HTR-8/SVneo (cell line): ENCODE measurements at places on chromosomes 5 and 9.

- no peak for DNase-seq
Measured at GRCh38 chr9:99069546-99069945, 35.4 kb upstream of the TGFBR1 start.

DNA sequence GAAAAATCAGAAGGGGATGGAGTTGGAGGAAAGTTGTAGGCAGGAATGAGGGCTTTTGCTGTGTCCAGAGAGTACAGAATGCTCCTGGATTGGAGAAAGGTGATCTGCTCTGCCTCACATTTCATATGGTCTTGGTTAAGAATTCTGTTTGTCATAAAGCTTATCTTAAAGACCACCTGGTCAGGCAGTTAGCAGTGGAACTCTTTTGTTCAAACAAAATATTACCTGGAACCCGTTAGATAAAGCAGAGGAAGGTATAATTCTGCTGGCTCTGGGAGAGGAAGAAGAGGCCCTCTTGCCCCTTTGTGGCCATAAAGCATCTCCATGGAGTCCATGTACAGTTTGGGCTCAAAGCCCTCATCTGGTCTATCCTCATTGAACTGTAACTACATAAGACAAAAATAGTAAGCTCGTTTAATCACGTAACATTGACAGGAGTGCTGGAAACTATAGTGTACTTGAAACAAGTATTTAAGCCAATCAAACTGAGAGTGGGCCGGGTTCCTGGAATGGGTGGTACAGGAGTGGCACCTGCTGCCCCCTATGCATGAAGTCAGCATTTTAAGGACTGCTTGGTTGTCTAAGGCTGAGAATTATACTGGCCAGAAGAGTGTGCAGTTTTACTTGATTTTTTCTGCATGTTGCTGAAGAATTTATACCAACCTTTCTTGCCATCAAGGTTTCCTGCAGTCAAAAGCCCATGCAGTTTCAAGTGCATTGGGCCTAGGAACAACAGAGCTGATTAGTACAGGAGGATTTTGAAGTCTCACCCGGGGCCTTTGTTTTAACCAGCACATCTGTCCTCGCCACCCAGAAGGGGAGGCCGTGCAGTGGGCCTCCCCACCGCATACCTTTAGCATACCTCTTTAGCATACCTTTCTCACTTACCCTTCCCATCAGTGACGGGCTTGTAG is 39.9 kb downstream of the STXBP1 start:
- no peak for DNase-seq

DNA sequence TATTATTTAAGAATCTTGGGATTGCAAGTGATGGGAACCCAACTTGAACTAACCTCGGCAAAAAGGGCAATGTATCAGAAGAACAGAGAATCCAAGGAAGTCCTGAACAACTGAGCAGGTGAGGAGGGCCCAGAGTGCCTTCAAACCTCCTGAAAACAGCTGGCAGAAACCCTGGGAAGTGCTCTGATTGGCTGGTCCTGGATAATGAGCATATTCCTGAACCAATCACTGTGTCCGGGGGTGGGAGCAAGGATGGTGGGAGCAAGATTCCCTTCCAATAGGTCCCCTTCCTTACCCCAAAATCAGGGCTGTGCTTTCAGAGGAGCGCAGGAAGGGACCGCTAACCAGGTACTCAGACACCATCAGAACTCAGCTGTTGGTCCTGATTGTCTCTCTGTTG is 31.9 kb upstream of the TBC1D2 start:
- DNase-seq: peak; percentile 13

DNA sequence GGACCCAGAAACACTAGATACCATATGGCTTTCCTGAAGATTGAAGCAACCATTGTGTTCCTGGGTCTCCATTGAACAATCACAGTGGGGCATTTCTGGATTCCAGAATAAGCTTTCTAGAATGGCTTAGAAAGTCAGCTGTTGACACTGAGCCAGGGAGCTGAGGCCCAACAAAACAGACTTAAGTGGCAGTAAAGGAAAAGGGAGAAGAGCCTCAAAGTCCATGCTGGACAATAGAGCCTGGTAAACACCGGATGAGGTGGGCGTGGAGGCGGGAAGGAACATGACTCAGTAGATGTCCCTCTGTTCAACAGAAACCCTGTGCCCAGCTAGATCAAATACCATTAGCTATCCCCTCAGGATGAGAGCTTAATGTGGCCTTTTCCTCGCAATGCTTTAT is 14.8 kb downstream of the SPARC start:
- no peak for DNase-seq

DNA sequence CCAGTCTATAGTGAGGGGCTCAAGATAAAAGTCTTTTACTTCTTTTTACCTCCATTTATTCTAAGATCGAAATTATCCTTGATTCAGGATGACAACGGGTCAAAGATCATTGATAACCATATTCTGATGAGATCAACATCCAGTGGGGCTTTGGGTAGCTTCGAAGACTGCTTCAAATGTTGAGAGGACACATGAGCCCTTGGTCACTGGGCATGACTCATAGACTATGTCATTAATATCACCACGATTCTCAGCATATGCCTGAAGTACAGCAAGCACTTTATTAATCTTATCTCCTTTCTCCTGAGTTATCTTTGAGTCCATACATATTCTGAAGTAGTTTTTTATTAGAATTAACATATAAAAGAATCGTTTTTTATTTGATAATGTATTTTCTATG is 117.1 kb upstream of the DAB2 start:
- peak; percentile 18 for DNase-seq

DNA sequence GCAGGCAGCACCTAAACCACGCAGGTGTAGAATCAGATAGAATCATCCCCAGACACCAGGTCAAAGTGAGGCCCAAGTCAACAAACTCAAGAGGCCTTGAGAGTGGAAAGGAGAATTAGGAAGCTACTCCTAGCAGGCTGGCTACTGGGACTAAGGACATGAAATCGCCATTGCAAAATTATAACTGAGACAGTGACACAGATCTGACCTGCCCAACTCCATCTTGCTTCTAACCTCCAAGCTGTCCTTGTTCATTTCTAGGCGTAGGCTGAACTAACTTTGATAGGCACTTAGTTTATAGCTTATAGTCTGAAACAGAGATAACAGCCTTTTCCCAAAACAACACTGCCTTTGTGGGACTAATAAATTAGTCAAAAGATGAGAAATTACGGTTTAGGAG is 52.8 kb downstream of the ACTL7B start:
- DNase-seq: no peak

DNA sequence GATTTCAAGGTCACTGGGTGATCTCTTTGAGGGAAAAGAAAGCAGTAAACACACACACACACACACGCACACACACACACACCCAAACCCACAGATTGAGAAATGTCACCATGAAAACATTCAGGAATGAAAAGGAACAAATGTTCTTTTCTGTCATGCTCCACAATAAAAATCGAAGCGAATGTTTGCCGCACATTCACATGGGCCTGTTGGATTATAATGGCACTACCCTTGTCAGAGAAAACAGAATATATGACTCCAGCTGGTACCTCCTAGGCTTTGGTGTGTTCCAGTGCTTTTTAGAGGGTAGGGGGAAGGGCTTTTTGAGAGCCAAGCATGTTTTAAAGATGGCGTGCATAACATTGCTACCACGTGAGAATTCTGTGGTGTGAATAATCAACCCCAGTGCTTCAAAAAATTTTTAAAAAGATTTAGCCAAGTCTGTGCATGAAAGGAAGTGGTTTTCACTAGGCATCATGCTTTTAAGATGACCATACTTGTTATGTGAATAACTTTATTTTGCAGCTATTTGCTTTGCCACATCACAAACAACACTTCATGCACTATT is 120.8 kb upstream of the ZNF608 start:
- no peak for DNase-seq

GRCh38 chr5:32076699-32077695 is 97.1 kb downstream of the GOLPH3 start:
- peak; percentile 80 for DNase-seq

GRCh38 chr9:71928376-71928775 is 16.9 kb downstream of the C9orf85 start:
- no peak for DNase-seq

DNA sequence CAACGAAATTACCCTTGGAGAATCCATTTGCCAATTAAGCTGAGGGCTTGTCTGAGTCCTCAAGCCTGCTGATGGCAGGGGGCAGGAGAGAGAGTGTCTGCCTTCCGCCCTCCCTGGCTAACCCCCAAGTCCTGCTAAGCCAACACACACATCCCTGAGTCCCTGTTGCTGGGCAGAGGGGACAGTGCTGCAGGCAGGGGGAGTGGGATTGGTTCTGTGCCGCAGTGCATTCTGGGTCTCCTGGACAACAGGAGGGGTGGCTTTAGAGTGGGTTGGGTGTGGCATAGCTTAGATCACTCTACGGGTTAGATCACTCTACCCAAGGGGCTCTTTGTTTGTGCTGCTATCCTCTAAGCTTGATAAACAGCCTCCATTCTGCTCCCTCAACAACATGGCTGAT is 427.7 kb downstream of the CDK5RAP2 start:
- no peak for DNase-seq

DNA sequence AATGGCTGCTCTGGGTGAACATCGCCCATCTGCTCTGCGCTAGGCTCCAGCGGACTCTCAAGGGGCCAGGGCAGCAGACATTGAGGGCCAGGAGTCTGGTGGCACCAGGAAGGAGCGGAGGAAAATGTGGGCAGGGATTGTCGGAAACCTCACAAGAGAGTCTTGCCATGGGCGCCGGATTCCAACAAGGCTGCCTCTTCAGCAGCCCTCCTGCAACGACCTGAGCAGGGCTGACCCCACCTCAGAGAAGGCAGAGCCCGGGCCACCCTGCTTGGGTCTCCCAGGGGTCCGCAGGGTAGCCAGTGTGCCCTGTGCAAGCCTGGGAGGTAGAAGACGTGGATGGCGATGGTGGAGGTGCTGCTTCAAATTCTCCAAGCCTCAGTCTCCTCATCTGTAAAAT is 11.4 kb upstream of the UNC5A start:
- DNase-seq: no peak

DNA sequence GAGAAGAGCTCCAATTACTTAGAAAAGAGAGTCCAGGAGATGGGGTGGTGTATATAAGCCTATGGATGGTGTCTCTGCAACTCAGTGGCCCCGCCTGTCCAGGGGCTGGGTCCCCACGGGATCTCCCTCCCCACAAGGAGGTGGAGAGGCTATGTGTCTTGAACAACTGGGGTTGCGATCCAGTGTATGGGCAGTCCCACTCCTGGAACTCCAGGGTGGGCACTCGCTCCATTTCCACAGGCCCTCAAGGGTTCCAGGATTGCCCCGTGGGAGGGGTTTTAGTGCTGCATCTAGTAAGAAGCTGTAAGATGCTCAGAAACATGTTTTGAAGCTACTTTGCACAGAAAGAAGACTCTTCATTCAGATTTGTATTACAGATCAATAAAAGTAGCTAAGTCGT is 558 bp upstream of the SMAD5 start:
- peak; percentile 22 for DNase-seq

DNA sequence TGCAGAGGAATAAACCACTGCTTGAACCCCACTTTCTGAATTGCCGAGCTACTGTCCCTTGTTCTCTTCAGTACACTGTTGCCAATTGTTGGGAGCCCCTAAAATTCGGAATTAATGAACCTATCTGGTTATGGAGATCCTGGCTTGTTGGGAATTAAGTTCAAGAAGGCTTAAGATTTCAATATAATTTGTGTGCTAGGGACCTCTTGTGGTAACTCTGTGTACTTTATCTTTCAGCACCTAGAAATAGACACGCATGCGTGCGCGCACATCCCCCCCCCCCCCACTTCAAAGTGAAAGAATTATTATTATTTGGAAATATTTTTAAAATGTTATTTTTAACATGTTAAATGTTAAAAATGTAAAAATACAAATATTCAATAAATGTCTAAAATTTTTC is 53.3 kb upstream of the FAM169A start:
- peak; percentile 59 for DNase-seq

GRCh38 chr5:96080557-96080956 is 118.9 kb upstream of the ELL2 start:
- no peak for DNase-seq
